ENCODE measurements at places on chromosomes 13 and 19. TPM values are rescaled to one million over a fixed set of nuclear protein-coding genes. Genes with fewer than 3 reads are reported as not detected.

ACTL9 gene
- total RNA-seq = not detected

DMKN gene
- total RNA-seq = 40.9 TPM

TGFBR3L gene
- 2.1 TPM for total RNA-seq

ONECUT3 gene
- total RNA-seq = not detected

ZNF610 gene
- total RNA-seq = not detected

FOXA3 gene
- 0.86 TPM for total RNA-seq

RXFP2 gene
- not detected for total RNA-seq

ZNF439 gene
- total RNA-seq = not detected

KL gene
- 0.05 TPM for total RNA-seq

MISP3 gene
- total RNA-seq = 2.3 TPM

GPR18 gene
- total RNA-seq = not detected

MRPL54 gene
- 68.4 TPM for total RNA-seq

NPAS1 gene
- total RNA-seq = 7.0 TPM

OR4F17 gene
- not detected for total RNA-seq

LRP3 gene
- 57.4 TPM for total RNA-seq

SGCG gene
- total RNA-seq = not detected

CEACAM4 gene
- total RNA-seq = not detected

MBD3L5 gene
- total RNA-seq = not detected

NECTIN2 gene
- total RNA-seq = 79.6 TPM

SIGLECL1 gene
- not detected for total RNA-seq

ETV2 gene
- total RNA-seq = 2.1 TPM

CCDC169 gene
- 0.28 TPM for total RNA-seq

EPSTI1 gene
- total RNA-seq = 0.17 TPM

ZNF607 gene
- total RNA-seq = 5.6 TPM

FCER2 gene
- total RNA-seq = not detected

FSTL3 gene
- total RNA-seq = 224 TPM

CLEC4G gene
- not detected for total RNA-seq

SYCN gene
- not detected for total RNA-seq

DAND5 gene
- 0.32 TPM for total RNA-seq

CGB5 gene
- total RNA-seq = 0.59 TPM
